Midbrain (tissue), 1 donor: ENCODE measurements at places on chromosomes 1 and 21.

- peak; percentile 5 for DNase-seq
Measured at GRCh38 chr21:42833439-42833815, 45.9 kb downstream of the WDR4 start.

- no peak for DNase-seq
Measured at GRCh38 chr1:174761901-174762585, 237.7 kb upstream of the CACYBP start.

GRCh38 chr1:63108206-63108605 is 214.2 kb upstream of the FOXD3 start:
- DNase-seq = no peak

GRCh38 chr1:54859700-54860391 is 27.1 kb downstream of the DHCR24 start:
- DNase-seq = no peak

- DNase-seq = no peak
Measured at GRCh38 chr1:21365036-21365435, 74.8 kb upstream of the ECE1 start.
